ENCODE measurements at places on chromosomes 5 and 9.
A peak's percentile ranks its signal among the peaks of the same experiment; 100 is the strongest.

- peak; percentile 76 for DNase-seq
Observed at GRCh38 chr9:125280945-125281344, 19.3 kb downstream of the GAPVD1 start.

DNA sequence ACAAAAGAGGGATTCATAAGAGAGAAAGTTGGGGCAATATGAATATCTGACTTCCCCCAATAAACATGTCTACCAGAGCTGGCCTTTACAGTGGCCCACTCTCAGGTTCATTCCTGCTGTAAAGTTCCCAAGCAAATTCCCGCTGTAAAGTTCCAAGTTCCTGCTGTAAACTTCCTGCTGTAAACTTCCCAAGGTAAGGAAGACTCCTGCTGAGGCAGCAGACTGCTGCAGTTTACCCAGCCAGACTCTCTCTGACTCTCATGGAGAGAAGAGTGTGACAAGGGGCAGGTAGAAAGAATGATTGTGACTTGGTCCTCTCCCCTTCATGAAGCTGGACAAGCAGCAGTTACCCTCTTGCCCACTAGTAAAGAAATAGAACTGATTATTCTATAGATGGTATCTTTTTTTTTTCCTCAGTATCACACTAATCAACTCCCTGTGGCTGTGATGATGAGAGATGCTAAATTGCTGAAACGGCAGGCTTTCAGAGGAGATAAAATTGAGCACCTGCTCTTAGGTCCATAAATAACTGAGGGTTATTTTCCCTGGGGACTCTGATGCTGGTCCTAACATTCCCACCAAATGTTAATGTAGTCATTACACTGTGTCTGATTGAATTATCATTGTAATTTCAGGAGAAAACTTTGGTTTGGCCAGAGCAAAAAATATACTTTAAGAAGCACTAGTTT lies 220.4 kb downstream of the PARP8 start:
- no peak for DNase-seq

DNA sequence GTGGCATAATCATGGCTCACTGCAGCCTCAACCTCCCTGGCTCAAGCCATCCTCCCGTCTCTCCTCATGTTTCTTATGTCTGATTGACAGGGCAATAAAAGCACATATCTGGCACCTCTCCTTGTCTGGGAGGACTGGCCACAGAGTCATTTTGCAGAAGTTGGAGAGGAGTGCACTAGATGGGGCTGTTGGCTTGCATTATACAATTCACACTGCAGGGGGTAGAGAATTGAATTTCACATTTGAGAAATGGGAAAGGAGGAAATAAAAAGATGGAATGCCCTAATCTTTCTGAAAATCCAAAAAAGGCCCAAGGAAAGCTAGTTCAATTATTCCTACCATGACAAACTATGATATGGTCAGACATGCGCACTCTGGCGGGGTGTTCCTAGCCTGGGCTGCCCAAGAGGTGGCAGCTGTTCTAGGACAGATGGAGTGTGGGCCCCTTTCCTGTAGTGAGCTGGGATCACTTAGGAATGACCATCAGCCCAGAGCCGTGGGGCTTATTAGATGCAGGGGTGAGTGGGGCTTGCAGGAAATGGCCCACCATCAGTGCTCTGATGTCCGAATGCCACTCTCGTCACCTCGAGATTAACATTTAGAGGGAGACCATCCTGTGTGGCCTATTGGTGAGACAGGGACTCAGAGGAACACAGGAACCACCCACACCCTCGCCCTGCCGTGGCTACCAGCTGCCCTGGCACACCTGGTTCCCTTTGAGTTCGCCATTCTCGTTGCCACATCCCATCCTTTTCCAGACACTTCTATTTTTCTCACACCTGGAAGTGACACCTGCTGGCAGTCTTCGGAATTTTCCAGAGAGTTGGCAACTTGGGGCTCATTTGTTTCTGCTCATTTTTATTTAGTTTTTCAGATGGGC lies 21.8 kb upstream of the ANKRD18A start:
- peak; percentile 88 for DNase-seq

- DNase-seq: no peak
Observed at GRCh38 chr9:88197781-88198340, 59.6 kb upstream of the SPATA31C2 start.

- DNase-seq: peak; percentile 15
Observed at GRCh38 chr5:8756498-8757084, 789.3 kb downstream of the SEMA5A start.

GRCh38 chr5:13478831-13479465 lies 465.5 kb downstream of the DNAH5 start:
- peak; percentile 58 for DNase-seq

Data from NCI-H1694 treated with DMSO at 0.1 percent for 48 hours (cell line).